Naive thymus-derived CD4-positive, alpha-beta T cell (primary cell): ENCODE measurements at places on chromosomes 12 and 14. TPM values are rescaled to one million over a fixed set of nuclear protein-coding genes. Genes with fewer than 3 reads are reported as not detected.
A peak's percentile ranks its signal among the peaks of the same experiment; 100 is the strongest.

Gene RAD9B
- 2.9 TPM for total RNA-seq

GRCh38 chr12:92341065-92341668 lies 195.5 kb upstream of the BTG1 start:
- no peaks in the 10 kb centered on the region for H3K27me3 ChIP-seq
- peak overlapping the region; percentile 51 for H3K27ac ChIP-seq
- H3K4me3 ChIP-seq, result peak overlapping the region; percentile 5

GRCh38 chr14:62006116-62006731 lies 244.0 kb downstream of the SNAPC1 start:
- H3K36me3 ChIP-seq, result no peaks in the 10 kb centered on the region
- H3K27me3 ChIP-seq, result no peaks in the 10 kb centered on the region
- H3K4me1 ChIP-seq, result no peaks in the 10 kb centered on the region
- no peak overlapping the region for H3K4me3 ChIP-seq
- H3K27ac ChIP-seq, result no peak overlapping the region

GRCh38 chr14:99792210-99792535 lies 1.0 kb upstream of the EML1 start:
- no peak for DNase-seq
- H3K27ac ChIP-seq, result no peak overlapping the region
- H3K27me3 ChIP-seq, result peaks cover 5% of the 10 kb centered on the region
- no peaks in the 10 kb centered on the region for H3K4me1 ChIP-seq
- no peaks in the 10 kb centered on the region for H3K36me3 ChIP-seq
- H3K4me3 ChIP-seq, result no peak overlapping the region

DNA sequence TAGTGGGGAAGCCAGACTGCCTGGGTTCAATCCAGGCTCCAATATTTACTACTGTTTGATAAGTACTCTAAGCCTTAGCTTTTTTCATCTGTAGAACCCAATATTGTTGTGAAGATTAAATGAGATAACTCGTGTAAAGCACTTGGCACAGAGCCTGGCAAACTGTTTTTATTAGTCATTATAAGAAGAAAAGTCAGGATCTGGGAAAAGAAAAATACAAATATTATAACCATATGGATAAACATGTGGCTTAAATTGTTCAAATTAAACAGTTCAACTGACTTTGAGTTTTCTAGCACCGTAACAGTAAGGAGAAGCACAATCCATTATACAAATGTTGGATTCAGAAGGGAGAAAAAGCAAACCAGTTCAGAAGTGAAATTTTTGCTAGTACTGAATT lies 22.0 kb upstream of the CDK17 start:
- H3K4me3 ChIP-seq, result no peak overlapping the region
- no peaks in the 10 kb centered on the region for H3K4me1 ChIP-seq
- H3K27me3 ChIP-seq, result no peaks in the 10 kb centered on the region
- no peak overlapping the region for H3K27ac ChIP-seq
- no peaks in the 10 kb centered on the region for H3K36me3 ChIP-seq

GRCh38 chr14:98886982-98887381 lies 385.0 kb downstream of the BCL11B start:
- no peak overlapping the region for H3K27ac ChIP-seq
- H3K27me3 ChIP-seq, result no peaks in the 10 kb centered on the region
- DNase-seq, result no peak
- no peaks in the 10 kb centered on the region for H3K4me1 ChIP-seq
- no peaks in the 10 kb centered on the region for H3K36me3 ChIP-seq
- H3K4me3 ChIP-seq, result no peak overlapping the region

Gene CIROP
- total RNA-seq, result not detected

DNA sequence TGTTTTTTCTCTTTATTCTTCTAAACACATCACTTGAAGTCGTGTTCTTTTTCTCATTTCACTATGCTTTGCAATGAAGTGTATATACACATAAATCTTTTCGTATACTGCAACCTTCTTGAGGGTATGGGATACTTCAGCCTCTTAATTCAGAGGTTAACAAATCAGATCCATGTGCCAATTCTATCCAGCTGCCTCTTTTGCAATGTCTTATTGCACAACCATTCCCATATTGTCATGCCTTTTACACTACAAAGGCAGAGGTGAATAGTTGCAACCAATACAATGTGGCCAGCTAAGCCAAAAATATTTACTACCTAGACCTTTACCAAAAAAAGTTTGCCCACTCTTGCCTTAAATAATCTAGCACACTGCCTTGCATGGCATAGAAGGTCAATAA lies 224.5 kb upstream of the FOXG1 start:
- H3K4me1 ChIP-seq, result no peaks in the 10 kb centered on the region
- no peak overlapping the region for H3K27ac ChIP-seq
- DNase-seq, result no peak

GRCh38 chr12:58420503-58420902 lies 479.1 kb downstream of the ATP23 start:
- H3K27me3 ChIP-seq, result no peaks in the 10 kb centered on the region
- no peaks in the 10 kb centered on the region for H3K36me3 ChIP-seq
- DNase-seq, result no peak
- no peak overlapping the region for H3K27ac ChIP-seq

- no peak for DNase-seq
- H3K4me3 ChIP-seq, result no peak overlapping the region
- no peak overlapping the region for H3K27ac ChIP-seq
- H3K4me1 ChIP-seq, result no peaks in the 10 kb centered on the region
- H3K27me3 ChIP-seq, result no peaks in the 10 kb centered on the region
- no peaks in the 10 kb centered on the region for H3K36me3 ChIP-seq
Observed at GRCh38 chr12:104802208-104802607, 155.9 kb downstream of the SLC41A2 start.

DNA sequence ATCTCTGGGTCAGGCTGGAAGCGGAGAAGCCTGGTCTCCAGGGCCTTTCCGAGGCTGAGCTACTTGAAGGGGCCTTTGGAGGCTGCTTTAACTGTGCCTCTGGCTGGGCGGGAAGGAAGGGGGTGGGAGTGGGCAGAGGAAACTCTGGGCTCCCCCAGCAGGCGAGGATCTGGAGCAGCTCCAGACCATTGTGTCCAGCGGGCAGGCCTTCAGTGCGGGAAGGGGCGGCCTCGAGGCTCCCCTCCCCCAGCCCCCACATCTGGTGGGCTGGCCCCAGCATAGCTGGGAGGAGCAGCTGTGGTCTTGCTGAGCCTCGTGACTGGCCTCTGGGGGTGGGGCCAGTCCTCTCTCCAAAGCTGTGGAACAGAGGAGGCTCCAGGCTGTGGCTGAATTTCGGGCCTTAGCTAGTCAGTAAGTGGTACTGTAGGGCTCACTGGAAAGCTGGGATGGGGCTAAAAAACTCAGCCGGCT lies 3.4 kb downstream of the TAMALIN start:
- DNase-seq, result no peak
- peaks cover 5% of the 10 kb centered on the region for H3K36me3 ChIP-seq
- no peak overlapping the region for H3K4me3 ChIP-seq
- H3K27me3 ChIP-seq, result no peaks in the 10 kb centered on the region
- no peak overlapping the region for H3K27ac ChIP-seq

Gene MDP1
- 16.5 TPM for total RNA-seq

DNA sequence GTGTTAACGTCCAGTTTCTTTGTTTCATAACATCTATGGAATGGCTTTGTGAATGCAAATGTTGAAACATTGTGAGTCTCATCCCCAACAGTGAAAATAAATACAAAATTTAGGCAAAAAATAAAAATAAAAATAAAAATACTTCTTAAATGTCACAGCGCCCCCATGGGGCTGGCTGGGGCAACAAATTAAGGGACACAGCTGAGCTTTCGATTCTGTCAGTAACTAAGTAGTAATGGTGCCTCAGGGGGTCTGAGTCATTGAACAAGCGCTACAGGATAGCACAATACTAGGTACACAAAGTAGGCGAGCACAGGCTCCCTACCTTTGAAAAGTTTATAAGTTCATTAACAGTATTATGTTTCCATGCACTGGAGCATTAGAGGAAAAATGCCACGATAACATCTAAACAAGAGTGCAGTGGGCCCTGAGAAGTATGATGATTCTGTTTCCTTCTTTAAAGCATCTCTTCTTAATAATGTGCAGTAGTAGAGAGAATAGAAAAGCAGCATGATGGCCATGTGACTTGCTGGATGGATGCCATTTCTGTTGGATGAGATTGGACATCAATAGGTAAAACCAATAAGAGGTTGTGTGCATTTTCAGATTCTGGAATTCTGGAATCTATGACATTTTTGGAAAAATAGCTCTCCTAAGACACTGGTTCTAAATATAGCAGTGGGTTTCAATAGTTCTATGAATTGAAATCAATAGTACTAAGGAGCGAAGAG lies 667.2 kb downstream of the DIO2 start:
- H3K4me1 ChIP-seq, result no peaks in the 10 kb centered on the region
- H3K4me3 ChIP-seq, result no peak overlapping the region
- H3K36me3 ChIP-seq, result no peaks in the 10 kb centered on the region
- DNase-seq, result no peak
- H3K27me3 ChIP-seq, result no peaks in the 10 kb centered on the region

Gene WDHD1
- 2.6 TPM for total RNA-seq

Gene PRH2
- total RNA-seq, result 0.65 TPM

DNA sequence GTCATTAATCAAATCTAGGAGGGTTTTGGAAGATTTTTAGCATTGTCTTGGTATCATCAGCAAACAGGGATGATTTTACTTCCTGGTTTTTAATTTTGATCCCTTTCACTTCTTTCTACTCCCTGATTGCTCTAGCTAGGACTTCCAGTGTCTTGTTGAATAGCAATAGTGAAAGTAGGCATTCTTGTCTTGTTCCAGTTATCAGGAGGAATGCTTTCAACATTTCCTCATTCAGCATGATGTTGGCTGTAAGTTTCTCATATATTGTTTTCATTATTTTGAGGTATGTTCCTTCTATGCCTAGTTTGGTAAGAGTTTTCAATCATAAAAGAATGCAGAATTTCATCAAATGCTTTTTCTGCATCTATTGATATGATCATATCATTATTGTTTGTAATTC lies 244.2 kb upstream of the CLEC14A start:
- no peak for DNase-seq
- no peak overlapping the region for H3K27ac ChIP-seq
- no peak overlapping the region for H3K4me3 ChIP-seq
- H3K36me3 ChIP-seq, result no peaks in the 10 kb centered on the region

DNA sequence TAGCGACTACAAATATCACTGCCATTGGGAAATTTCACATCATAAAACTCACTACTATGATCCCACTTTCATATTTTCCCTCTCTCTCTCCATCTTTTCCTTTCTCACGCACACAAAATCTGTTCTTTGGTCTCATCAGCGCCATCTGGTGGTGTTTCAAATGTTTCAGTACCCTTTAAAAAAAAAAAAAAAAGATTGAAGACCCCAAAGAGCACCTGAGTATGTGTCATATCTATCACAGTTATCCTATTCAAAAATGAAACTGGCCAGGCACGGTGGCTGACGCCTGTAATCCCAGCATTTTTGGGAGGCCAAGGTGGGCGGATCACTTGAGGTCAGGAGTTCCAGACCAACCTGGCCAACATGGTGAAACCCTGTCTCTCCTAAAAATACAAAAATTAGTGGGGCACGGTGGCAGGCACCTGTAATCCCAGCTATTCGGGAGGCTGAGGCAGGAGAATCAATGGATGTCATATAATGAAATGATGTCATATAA lies 72.4 kb downstream of the TTC9 start:
- peaks cover 2% of the 10 kb centered on the region for H3K4me1 ChIP-seq
- no peaks in the 10 kb centered on the region for H3K36me3 ChIP-seq
- H3K27ac ChIP-seq, result no peak overlapping the region
- no peak for DNase-seq

GRCh38 chr12:90816353-90817089 lies 138.5 kb downstream of the CCER1 start:
- H3K27ac ChIP-seq, result no peak overlapping the region
- H3K36me3 ChIP-seq, result no peaks in the 10 kb centered on the region
- no peak for DNase-seq
- H3K4me3 ChIP-seq, result no peak overlapping the region
- no peaks in the 10 kb centered on the region for H3K27me3 ChIP-seq

Gene INSM2
- not detected for total RNA-seq

GRCh38 chr12:18811273-18811672 lies 73.4 kb downstream of the CAPZA3 start:
- H3K27me3 ChIP-seq, result no peaks in the 10 kb centered on the region
- no peaks in the 10 kb centered on the region for H3K4me1 ChIP-seq
- H3K4me3 ChIP-seq, result no peak overlapping the region
- no peak overlapping the region for H3K27ac ChIP-seq
- DNase-seq, result no peak
- no peaks in the 10 kb centered on the region for H3K36me3 ChIP-seq

GRCh38 chr12:13250416-13250815 lies 53.9 kb downstream of the EMP1 start:
- no peaks in the 10 kb centered on the region for H3K36me3 ChIP-seq
- no peak overlapping the region for H3K27ac ChIP-seq
- no peak overlapping the region for H3K4me3 ChIP-seq
- no peaks in the 10 kb centered on the region for H3K27me3 ChIP-seq
- H3K4me1 ChIP-seq, result no peaks in the 10 kb centered on the region
- DNase-seq, result no peak

- peak overlapping the region; percentile 54 for H3K27ac ChIP-seq
- no peaks in the 10 kb centered on the region for H3K36me3 ChIP-seq
- H3K4me1 ChIP-seq, result peaks cover 61% of the 10 kb centered on the region
- no peak overlapping the region for H3K4me3 ChIP-seq
- no peak for DNase-seq
- H3K27me3 ChIP-seq, result no peaks in the 10 kb centered on the region
Observed at GRCh38 chr14:76930549-76930948, 98.0 kb downstream of the IRF2BPL start.

DNA sequence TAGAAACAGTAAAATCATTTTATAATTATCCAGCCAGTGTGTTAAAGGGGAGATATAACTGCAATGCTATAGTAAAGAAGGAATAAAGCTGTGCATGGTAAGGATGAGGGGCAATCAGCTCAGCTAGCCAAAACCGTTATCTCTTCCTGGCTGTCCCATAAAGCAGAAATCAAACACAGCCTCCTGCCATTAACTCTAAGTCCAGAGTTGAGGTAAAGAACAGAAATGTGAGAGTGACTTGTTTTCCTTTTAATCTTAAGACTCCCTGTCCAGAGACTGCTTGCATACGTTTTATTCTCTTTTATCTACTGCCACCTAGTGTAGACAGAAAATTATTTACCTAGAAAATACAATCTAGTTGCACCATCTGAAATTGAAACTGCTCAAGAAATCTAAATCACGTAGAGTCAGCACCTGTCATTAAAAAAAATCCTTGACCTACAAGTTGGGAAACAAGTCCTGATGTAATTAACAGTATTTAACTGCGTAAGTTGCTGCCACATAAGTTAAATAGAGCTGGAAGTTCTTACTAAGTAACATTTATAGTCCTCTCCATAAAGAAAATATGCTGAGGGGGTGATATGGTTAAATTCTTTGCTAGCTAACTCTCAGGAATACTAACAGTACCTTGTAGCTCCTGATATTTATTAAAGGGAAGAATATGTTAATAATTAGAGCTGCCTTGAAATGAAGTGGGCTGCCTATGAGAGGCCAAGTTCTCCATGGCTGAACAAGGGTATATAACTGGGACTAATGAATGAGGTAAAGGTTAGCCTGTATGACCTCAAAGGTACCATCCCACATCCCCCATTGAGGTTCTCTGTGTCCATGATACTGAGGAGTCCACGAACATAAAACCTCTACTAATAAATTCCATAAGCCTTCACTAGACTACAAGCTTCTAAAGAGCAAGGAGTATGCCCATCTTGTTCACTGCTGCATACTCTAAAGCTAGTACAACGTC lies 62.7 kb downstream of the GALNT4 start:
- no peak overlapping the region for H3K27ac ChIP-seq
- H3K27me3 ChIP-seq, result no peaks in the 10 kb centered on the region
- peaks cover 3% of the 10 kb centered on the region for H3K4me1 ChIP-seq
- no peak overlapping the region for H3K4me3 ChIP-seq

Gene TPPP2
- total RNA-seq, result not detected
